Stimulated activated CD4-positive, alpha-beta T cell treated with anti-CD3 and anti-CD28 coated beads, Interleukin-12 subunit alpha, Interleukin-12 subunit beta, amount 100 ng/mL, for 24 hours (primary cell): ENCODE measurements at places on chromosomes 1 and 21.
A peak's percentile ranks its signal among the peaks of the same experiment; 100 is the strongest.

GRCh38 chr1:211910913-211911485 is 80.4 kb upstream of the LPGAT1 start:
- no peak for DNase-seq

- no peak for DNase-seq
Measured at GRCh38 chr1:78170859-78171258, 125.1 kb downstream of the GIPC2 start.

- DNase-seq = no peak
Measured at GRCh38 chr1:223662943-223663342, 2.6 kb downstream of the CAPN8 start.

GRCh38 chr1:155011437-155012025 is 8.9 kb downstream of the ZBTB7B start:
- no peak for DNase-seq

GRCh38 chr1:99677416-99677815 is 31.5 kb downstream of the PALMD start:
- DNase-seq = no peak

DNA sequence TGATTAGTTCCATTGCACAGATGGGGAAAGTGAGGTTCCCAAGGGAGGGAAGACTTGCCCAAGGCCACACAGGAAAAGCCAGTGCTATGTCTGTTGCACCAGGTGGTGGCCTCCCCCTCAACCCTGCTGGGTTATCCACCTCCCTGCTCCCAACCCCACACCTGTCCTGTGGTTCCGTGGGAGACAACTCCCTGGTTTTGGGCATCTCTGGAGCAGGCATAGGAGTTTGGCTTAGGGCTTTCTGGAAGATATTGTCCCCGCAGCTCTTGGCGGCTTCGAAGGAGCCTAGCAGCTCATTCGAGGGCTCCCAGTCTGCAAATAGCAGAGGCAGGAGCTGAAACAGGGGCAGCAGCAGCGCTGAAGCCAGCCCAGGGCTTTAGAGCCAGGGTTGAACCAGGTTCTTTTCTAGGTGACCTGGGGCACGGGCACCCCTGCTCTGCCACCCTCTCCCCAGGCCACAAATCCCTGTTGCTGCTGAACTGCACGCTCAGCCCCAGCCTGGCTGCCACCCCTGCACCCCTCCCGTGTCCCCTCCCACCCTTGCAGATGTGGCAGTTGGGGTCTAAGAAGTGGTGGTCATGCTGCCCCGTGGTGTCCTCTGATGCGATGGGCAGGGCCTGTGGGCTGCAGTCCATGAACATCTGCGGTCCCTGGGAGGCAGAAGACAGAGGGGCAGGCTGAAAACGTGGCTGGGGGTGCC is 22.1 kb downstream of the SPOCD1 start:
- no peak for DNase-seq

DNA sequence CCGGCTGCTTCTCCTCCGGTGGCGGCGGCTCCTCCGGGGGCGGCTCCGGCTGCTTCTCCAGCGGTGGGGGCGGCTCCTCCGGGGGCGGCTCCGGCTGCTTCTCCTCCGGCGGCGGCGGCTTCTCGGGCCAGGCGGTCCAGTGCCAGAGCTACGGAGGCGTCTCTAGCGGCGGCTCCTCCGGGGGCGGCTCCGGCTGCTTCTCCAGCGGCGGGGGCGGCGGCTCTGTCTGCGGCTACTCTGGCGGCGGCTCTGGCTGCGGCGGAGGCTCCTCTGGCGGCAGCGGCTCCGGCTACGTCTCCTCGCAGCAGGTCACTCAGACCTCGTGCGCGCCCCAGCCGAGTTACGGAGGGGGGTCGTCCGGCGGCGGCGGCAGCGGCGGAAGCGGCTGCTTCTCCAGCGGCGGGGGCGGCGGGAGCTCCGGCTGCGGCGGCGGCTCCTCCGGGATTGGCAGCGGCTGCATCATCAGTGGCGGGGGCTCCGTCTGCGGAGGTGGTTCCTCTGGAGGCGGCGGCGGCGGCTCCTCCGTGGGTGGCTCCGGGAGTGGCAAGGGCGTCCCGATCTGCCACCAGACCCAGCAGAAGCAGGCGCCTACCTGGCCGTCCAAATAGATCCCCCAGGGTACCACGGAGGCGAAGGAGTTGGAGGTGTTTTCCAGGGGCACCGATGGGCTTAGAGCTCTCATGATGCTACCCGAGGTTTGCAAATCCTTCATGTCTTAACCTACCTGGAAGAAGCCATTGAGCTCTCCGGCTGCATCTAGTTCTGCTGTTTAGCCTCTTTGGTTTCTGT is 2.0 kb downstream of the LORICRIN start:
- DNase-seq = no peak

DNA sequence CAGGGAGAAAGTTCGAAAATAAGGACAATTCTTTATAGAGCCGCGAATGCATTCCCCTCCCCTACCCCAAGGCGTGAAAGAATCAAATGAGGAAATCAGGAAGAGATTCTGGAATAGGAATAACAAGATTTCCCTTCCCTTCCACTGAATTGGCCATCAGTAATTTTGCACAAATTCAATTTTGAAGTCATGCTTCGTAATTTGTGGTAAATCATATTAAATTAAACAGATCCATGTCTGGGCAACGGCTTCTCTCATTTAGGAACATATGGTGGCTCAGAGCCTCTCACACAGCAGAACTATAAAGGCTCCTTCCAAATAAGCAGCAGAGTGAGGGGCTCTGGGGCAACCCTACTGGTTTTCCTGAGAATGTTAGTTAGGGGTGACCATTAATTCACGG is 152.9 kb downstream of the CLIC6 start:
- no peak for DNase-seq

GRCh38 chr1:110390692-110391245 is at the start of gene SLC16A4:
SLC16A4 (minus strand) TSS chr1:110391026; CDS start chr1:110389323, 1,703 bp downstream.
- DNase-seq = no peak

DNA sequence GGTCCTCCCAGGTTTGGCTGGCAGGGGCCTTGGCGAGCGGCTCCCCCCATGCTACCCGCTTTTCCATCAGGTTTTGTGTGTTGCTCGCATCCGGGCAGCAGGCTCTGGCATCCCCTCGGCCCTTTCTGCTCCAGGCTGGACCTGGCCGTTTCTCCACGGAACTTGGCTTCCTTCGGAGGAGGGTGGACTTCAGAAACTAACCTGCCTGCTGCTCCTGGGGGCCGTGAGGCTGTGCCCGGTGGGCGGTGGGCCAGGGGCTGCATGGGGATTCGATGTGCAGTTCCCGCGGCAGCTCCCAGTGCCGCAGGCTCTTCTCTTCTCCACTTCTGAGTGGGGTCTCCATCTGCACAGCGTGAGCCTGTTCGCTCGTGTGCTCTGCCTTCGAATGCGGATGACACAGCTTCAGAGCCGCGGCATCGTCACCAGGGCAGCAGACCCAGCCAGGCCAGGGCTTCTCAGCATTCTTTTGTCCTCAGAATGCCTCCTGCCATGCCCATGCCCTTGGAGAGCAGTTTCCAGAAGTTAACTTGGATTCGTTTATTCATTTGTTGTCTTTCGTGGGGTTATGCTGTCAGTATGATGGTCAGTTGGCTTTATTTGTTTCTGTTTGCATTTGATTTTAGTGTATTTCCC is 36.4 kb downstream of the PRKCZ start:
- DNase-seq = no peak

DNA sequence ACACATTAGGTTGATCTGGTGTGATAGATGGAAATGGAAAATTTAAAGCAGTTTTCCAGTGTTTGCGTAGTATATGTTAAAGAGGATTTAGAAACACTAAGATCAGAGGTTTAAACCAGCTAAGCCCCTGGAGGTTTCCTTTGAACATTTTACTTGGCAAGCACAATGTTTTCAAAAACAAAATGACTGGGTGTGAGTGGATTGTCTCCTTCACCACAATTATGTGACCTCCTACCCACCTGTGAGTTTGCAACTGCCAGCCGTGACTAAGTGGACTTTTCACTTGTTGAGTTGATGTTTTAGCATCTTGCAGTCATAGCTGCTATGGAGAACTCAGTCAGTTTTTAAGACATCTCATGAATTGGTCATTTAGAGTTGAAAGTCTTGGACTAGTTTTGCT is 4.7 kb downstream of the CCDC190 start:
- no peak for DNase-seq

- no peak for DNase-seq
Measured at GRCh38 chr21:41687633-41688032, 79.2 kb downstream of the RIPK4 start.

DNA sequence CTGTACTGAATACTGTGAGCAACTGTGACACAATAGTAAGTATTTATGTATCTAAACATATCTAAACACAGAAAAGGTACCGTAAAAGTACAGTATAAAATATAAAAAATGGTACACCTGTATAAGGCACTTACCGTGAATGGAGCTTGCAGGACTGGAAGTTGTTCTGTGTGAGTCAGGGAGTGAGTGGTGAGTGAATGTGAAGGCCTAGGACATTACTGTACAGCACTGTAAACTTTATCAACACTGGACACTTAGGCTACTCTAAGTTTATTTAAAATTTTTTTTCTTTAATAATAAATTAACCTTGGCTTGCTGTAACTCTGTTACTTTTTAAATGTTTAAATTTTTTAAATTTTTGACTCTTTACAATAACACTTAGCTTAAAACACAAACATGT is 24.5 kb upstream of the SHCBP1L start:
- DNase-seq = no peak

GRCh38 chr1:25065321-25065721 is 135.2 kb upstream of the RUNX3 start:
- DNase-seq = no peak

DNA sequence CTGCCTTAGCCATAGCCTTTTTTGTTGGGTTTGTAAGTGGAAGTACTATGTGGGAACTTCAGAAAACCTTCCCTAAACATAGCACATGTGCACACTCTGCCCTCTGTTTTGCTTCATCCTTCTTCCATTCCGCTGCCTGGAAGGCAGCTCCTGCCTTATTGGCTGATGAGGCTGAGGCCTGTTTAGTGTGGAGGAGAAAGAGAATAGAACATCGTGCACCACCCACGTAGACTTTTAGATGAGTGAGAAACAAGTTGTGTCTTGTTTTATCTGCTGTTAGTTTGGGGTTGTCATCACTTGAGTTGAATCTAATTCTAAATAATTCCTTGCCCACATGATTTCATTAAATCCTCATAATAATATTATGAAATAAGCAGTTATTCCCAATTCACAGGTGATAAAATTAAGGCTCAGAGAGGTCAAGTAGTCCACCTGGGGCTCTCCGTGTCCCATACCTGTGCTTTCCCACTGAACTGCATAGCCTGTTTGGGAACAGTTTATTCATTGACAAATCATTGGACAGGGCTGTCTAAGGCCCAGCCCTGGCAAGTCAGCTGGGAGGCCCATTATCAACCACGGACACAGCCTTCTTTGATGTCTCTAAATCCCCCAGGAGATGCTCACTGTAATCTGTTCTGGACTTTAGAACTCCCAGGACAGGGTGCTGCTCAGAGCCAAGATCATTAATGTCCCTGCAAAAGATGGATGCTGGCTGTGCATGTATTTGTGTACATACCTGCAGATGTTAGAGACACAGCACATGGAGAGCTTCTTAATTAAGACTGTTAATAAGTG is 93.0 kb downstream of the ABCA4 start:
- no peak for DNase-seq

DNA sequence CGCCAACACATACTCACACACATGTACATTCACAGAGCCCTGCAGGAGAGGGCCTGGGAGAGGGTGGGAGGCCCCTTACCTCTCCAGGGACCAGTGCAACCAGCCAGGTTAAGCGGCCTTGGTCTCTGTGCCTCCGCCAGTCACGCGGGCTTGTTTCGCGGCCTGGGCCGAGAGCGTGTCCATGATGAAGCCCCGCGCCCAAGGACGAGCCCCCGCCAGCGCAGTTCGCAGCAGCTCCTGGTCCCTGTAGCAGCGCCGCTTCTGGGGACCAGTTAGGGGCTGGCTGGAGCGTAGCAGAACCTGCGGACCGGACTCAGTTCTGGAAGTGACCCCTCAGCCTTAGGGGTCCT is 7.3 kb upstream of the FAM167B start:
- DNase-seq = no peak

DNA sequence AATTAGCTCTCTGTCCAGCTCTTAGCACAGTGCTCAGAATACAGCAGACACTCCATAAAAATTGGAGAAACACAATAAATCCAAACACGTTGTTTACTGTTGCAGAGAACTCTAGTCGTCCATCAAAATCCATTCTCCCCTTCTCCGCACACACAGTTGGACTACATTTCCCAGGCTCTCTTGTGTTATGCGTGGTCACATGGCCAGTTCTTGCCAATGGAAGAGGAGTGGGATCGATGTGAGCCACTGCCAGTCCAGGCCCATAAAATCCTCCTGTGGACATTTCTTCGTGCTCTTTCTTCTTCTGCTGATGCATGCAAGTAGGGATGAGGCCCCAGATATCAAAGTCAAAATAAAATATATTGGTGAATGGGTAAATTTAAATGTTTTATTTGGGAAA is 114.3 kb upstream of the FMN2 start:
- no peak for DNase-seq

GRCh38 chr1:116309090-116309870 is 63.8 kb upstream of the ATP1A1 start:
- no peak for DNase-seq

GRCh38 chr1:154683820-154684219 is 75.8 kb upstream of the ADAR start:
- no peak for DNase-seq

- no peak for DNase-seq
Measured at GRCh38 chr1:51726051-51726450, 109.2 kb downstream of the OSBPL9 start.

GRCh38 chr1:201686714-201687455 is 142.1 kb upstream of the IPO9 start:
- DNase-seq = no peak

- DNase-seq = no peak
Measured at GRCh38 chr1:165109013-165109412, 247.5 kb downstream of the LMX1A start.

GRCh38 chr1:14970115-14970798 is 183.3 kb upstream of the TMEM51 start:
- DNase-seq = peak; percentile 15

GRCh38 chr1:80640978-80641377 is 1159.8 kb upstream of the ADGRL2 start:
- DNase-seq = no peak

- no peak for DNase-seq
Measured at GRCh38 chr21:38255571-38256117, 1.1 kb upstream of the KCNJ15 start.

- DNase-seq = no peak
Measured at GRCh38 chr1:209375671-209376365, 207.7 kb upstream of the CAMK1G start.

- DNase-seq = no peak
Measured at GRCh38 chr1:179743679-179744400, 749 bp downstream of the FAM163A start.

GRCh38 chr1:215660259-215660658 is 93.2 kb downstream of the KCTD3 start:
- no peak for DNase-seq

- DNase-seq = no peak
Measured at GRCh38 chr21:17784604-17785402, 34.4 kb downstream of the C21orf91 start.

GRCh38 chr1:66270119-66270812 is 263.7 kb upstream of the SGIP1 start:
- no peak for DNase-seq

GRCh38 chr1:55088413-55088812 is 49.1 kb downstream of the PCSK9 start:
- no peak for DNase-seq

DNA sequence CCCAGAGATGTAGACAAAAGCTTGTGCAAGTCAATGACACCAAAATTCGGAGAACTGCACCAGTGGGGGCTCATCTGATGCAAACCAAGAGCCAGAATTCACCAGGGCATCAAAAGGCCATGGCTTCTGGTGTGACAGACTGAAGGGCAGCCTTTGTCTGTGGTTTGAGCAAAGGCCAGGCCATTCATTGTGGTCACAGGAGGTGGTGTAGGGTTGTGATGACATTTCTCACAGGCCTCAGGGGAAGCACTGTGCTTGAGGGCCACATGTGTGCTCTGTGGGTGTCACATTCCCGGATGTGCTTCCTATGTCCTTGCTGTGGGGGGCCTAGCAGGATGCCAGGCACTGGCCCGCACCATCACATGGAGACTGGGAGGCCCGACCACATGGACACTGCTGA is 22.5 kb upstream of the KCNE1 start:
- DNase-seq = no peak
